CD4-positive, CD25-positive, alpha-beta regulatory T cell (primary cell): ENCODE measurements at places on chromosomes 1 and 21. TPM values are rescaled to one million over a fixed set of nuclear protein-coding genes. Genes with fewer than 3 reads are reported as not detected.

DNA sequence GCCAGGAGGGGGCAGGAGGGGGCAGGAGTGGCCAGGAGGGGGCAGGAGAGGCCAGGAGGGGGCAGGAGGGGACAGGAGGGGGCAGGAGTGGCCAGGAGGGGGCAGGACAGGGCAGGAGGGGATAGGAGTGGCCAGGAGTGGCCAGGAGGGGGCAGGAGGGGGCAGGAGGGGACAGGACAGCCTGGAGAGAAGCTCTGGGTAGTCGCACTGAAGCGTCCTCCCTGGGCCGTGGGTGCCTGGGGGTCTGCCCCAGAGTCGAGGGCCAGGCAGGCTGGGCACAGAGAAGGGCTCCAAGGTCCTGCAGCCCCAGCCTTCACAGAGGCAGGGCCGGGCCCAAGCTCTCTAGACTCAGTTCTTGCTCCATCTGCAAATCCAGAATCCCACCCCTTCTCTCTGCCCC is 22.9 kb downstream of the MEGF6 start:
- no peak overlapping the region for H3K4me3 ChIP-seq
- no peaks in the 10 kb centered on the region for H3K36me3 ChIP-seq
- H3K4me1 ChIP-seq, result no peaks in the 10 kb centered on the region
- H3K27ac ChIP-seq, result no peak overlapping the region
- DNase-seq, result no peak

DNA sequence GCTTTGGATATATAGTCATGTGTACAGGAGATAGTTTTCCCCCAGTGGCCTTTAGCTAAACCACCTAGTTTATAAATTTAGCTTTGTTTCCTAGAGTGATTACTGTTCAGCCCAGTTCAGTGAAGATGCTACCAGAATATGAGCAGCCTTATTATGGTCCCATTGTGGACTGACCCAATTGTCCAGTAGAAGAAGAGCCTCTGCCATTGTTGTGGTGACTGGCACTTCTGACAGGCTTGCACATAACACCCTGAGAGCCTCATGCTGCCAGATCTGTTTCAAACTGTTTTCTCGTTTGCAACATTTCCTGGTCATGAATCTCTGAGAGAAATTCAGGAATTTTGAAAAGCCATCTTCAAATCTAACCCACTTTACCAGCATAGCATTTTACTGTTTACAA is 20.6 kb downstream of the KPNA6 start:
- H3K36me3 ChIP-seq, result peaks cover 11% of the 10 kb centered on the region
- H3K4me1 ChIP-seq, result no peaks in the 10 kb centered on the region
- no peaks in the 10 kb centered on the region for H3K27me3 ChIP-seq
- no peak overlapping the region for H3K27ac ChIP-seq
- no peak for DNase-seq

DNA sequence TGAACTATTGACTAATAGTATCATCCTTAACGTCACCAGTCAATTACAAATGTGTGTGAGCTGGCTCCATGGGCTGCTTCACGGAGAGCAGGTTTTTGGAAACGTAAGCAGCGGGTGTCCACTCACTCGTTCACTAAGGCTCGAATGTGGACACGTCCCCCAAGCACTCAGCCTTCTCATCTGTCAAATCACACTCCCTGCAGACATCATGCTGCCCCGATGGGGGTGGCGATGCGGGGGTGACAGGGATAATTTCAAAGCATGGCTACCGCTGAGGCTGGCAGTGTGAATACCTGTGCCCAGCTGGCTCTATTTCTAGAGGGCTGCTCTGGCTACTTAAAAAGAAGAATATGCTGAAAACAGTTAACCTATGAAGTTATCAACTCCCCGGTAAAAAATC is 71.3 kb downstream of the CAPZB start:
- DNase-seq, result no peak
- peaks cover 20% of the 10 kb centered on the region for H3K4me1 ChIP-seq
- H3K27ac ChIP-seq, result no peak overlapping the region
- H3K27me3 ChIP-seq, result no peaks in the 10 kb centered on the region
- peaks cover 80% of the 10 kb centered on the region for H3K36me3 ChIP-seq

DNA sequence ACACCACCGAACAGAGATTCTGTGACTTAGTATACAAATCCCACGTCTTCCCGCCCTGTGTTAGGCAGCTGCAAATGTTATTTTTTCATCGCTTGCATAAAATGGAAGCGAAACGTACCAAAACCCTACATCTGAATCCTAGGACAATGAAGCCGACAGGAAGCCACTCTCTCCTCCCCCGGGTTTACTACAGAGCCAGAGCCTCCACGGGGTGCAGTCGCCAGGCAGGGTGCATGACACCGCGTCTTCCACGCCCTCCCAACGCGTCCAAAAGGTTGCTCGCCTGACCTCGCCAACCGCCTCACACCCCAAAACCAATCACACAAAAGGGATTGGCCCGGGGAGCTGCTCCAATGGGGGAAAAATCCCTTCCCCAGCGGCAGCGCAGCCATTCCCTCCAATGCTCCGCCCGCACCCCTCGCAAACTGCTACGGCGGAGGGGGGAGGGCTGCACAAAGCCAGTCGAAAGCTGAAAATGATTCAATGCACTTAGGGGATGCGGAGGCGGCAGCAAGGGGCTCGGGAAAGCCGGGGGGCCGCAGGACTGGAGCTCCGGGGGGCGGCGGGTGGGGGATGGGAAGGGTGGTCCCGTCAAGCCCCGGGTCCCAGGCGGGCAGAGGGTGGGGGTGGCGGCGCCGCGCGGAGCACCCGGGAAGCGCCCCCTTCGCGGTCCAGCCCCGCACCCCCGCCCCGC is 701 bp downstream of the CEP170 start:
- peaks cover 37% of the 10 kb centered on the region for H3K4me1 ChIP-seq
- no peaks in the 10 kb centered on the region for H3K36me3 ChIP-seq
- no peaks in the 10 kb centered on the region for H3K27me3 ChIP-seq
- H3K4me3 ChIP-seq, result peak overlapping the region; percentile 74
- DNase-seq, result peak; percentile 78
- H3K27ac ChIP-seq, result peak overlapping the region; percentile 99

DNA sequence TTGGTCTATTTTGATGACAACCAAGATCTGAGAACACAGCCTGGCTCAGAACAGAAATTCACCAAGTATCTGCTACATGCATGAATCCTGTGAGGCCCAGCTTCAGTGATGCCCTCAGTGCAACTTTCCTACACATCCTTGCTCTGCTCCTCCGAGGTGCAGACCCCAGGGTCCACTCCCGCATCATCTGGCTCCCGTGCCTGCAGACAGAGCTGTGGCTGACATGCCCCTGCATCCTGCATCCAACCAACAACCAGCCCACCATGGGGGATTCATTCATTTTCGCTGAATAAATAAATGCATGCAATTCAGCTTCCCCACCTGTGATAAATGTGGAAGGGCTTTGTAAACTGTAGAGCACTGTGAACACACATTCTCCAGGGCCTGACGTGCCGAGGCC is 112.3 kb downstream of the GLIS1 start:
- H3K27me3 ChIP-seq, result no peaks in the 10 kb centered on the region
- no peaks in the 10 kb centered on the region for H3K36me3 ChIP-seq
- DNase-seq, result no peak
- H3K4me1 ChIP-seq, result no peaks in the 10 kb centered on the region
- H3K27ac ChIP-seq, result no peak overlapping the region
- H3K4me3 ChIP-seq, result no peak overlapping the region

DNA sequence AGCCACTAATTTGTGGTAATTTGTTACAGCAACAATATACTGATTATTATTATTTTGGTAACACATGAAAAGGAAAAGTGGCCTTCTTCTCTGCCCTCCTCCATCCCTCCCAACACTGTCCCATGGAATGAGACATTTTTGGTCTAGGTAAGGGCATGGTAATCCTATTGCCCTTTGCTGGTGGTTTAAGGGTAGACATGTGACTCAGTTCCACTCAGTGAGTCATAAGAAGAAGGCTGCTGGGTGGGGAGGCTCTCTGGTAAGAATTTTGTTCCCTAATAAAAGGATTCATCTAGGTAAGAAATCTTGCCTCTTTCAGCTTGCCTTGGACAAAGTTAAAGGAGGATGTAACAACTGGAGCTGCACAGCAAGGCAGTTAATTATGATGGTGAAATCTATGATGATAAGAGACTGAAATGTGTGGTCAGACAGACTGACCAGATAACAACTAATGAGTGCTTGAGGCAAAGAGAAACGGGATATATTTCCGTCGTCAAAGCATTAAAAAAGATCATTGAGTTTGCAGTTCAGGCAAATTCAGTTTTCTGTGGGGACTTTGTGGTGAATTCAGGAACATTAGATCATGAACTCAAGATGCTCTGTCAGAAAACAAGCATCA is 232.0 kb upstream of the KCNK2 start:
- no peaks in the 10 kb centered on the region for H3K4me1 ChIP-seq
- no peaks in the 10 kb centered on the region for H3K36me3 ChIP-seq
- no peaks in the 10 kb centered on the region for H3K27me3 ChIP-seq
- no peak overlapping the region for H3K4me3 ChIP-seq
- H3K27ac ChIP-seq, result no peak overlapping the region

PGLYRP4 gene
- total RNA-seq, result 0.20 TPM

FCRL5 gene
- total RNA-seq, result 0.22 TPM
